ENCODE measurements at places on chromosomes 5 and 9.

DNA sequence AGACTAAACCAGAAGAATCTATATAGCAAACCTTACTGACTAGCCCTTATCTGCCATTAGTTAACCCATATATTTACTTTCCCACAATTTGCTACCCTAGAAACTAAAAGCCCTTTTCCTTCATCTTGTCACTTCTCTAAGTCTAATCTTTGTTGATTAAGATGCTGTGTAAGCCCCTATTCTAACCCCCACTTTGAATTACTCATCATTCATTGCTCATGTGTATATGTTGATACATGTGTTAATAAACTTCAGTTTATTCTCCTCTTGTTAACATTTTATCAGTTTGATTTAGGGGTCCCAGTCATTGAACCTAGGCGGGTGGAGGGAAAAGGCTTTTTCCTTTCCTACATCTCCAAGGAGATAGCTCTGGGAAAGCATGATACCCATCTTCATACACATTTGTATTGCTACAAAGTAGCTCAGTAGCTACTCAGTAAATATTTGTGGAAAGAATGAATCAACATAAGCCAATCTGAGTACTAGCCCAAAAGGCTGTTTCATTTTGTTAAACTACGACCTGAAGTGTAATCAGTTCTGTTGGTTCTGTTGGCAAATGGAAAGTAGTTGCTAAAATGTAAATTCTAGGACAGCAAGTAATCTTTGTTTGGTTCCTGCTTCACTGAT lies 35.1 kb upstream of the NDFIP1 start:
- DNase-seq = no peak

DNA sequence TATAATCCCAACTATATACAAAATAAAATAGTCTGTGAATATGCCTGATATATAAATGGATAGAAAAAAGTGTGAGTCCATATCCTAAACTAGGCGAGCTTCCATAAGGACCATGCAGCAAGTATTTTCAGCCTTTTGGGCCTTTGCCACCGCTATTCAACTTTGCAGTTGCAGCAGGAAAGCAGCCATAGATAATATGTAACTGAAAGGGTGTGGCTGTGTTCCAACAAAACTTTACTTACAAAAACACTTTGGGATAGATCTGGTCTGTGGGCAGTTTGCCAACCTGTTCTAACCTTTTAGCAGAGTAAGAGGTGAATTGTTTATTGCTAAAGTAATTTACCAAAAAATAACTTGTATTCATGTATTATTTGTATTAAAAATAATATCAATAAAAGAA lies 127.8 kb upstream of the GPR151 start:
- no peak for DNase-seq

DNA sequence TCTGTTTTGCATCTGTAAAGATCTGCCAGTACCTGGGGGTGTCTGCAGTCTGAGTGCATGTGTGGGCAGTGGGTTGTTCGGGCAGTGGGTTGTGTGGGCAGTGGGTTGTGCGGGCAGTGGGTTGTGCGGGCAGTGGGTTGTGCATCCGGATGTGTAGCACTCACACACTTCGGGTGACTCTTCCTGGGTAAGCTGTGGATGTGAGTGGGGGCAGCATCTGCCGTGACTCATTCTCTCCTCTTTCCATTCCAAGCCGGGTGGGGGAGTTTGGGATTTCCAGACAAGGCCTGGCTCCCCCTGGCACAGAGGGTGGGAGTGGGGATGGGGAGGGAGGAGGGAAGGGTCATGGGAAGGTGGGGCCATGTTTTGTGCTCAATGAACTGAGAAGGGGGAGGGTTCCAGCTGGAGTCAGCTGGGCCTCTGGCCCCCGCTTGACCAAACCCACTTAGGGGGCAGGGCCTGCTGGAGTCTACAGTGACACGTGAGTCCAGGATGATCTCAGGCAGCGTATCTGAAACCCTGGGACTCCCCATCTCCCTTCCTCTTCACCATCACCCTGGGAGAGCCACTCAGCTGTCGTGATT lies 8.3 kb downstream of the CRB2 start:
- no peak for DNase-seq

DNA sequence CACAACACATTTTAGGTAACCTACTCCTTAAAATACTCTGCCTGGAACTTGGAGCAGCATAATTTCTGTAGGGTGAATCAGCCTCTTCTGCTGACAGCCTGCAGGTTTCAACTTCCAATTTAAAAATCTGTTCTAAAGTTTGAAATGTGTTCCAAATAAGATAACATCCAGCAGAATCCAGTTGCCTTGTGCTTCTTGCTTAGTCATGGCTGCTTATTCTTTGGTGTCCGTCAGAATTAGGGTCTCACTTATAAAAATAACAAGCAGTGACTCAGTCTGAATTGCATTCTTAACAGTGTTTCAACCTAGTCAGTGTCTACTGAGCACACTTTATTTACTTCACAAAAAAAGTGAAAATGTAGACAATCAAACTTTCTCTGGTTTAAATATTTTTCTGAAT lies 3.7 kb downstream of the CDH6 start:
- DNase-seq = no peak

- DNase-seq = no peak
These were observed 72.8 kb downstream of the MED27 start for GRCh38 chr9:132006677-132007370.

- DNase-seq = peak; percentile 60
These were observed 791 bp downstream of the SLC2A8 start for GRCh38 chr9:127397646-127398274.

- no peak for DNase-seq
These were observed 5.1 kb upstream of the C5orf46 start for GRCh38 chr5:147911427-147911826.

DNA sequence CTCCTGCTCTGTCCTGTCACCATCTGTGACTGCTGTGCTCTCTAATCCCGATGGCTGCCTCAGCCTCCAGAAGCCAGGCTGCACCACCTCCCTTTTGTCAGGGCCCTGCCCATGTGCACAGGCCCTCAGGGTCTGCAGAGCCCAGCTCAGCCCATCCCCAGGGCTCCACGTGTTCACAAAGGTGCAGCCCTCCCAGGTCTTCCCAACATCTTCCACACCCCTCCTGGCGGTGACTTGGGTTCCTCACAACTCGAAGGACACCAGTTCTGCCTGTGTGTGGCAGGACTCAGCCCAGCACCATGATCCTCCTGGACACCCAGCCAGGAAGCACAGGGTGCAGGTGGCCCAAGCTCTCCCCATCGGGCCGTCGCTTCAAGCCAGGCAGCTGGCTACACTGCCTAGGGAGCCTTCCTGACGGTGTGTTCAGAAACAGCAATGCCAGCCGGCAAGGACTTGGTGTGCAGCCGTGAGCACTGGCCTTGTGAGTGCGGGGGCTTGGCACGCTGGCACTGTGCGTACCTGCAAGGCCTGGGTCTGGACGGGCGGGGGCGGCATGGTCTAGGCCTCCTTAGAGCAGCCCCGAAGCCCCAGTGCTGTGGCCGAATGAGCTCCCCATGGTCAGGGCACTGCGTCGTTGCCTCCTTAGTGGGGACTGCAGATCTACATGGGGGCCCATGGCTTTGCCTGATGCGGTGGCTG lies 96.1 kb downstream of the MRPL36 start:
- DNase-seq = no peak

DNA sequence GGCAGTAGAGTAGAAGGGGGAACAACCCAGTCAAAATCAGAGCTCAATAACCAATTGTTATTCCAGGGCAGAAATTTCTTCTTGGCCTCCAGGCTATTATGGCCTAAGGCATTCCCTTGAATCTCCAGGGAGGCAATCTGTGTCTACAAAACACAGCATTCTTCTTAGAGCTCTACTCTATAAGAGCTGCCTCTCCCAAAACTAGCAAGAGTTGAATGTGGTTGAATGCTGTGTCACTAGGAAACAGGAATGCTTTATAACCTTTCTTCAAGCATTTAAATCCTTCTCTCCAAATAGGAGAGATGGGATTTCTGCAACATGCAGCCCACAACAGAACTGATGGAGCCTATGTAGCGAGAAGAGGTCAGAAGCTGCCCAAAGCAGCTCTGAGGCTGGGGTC lies 97.1 kb upstream of the APC start:
- DNase-seq = no peak

DNA sequence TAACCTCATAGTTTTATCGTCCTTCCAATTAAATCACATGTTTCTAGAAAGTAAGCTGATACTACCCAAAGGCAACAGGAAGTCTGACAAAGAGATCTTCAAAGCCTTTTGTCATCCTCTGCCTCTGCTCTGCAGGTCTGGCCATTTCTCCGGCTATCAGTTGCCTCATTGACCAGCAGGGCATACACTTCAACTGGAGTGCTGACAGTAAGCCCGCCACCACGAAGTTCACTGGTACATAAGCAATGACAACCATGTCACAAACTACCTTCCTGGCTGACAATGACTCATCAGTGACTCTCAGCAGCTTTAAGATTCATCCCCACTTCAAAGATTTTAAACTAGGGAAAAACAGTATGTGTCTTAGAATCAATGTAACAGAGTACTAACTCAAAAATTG lies 20.6 kb downstream of the SPTLC1 start:
- no peak for DNase-seq

GRCh38 chr9:13352451-13352979 lies 73.0 kb upstream of the MPDZ start:
- DNase-seq = no peak

DNA sequence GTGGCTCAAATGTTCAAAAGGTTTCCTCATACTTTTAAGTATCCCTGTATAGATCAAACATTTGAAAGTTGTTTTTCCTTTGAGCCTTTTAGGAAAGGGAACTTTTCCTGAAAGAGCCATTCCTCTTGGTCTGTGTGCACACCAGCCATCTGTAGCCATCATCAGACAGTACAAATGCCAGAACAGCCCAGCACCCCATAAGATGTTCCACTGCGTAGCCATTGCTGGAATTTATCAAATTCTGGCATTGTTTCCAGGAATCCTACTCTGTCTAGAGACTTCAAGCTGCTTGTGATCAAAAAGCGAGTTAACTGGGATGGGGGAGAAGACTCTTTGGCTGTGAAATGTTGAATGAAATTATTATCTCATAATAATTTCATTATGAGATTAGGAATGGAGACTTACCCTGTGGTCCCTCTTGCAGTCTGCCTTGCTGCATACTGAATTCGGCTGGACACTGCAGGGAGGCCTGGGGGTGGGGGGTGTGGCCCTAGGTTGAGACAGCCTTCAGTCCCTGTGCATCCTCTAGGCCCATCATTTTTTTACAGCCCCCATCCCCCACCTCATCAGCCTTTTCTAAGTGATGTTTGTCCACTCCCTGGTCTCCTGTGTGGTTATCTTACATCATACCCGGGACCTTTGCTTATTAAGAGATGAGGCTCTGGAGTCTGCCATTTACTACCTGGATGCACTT lies 99.8 kb downstream of the RALGPS1 start:
- no peak for DNase-seq

- DNase-seq = no peak
These were observed 91.4 kb upstream of the PHYKPL start for GRCh38 chr5:178323961-178324360.

DNA sequence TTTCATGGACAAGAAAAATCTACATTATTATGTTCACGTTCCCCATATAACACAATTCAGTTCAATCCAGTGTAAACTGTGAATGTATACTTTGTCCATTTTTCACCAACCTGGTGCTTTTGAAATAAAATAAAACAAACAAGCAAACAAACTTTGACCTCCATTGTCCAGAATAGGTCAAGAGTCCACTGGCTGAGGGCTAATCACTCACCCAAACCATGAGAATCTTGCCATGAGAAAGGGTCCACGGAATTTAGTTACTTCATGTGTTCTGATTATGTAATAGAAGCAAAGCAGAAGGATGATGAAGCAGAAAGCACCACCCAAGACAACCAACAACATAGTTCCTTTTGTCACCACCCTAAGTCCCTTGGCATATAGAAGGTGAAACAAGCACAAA lies 28.7 kb downstream of the DIAPH1 start:
- DNase-seq = no peak

DNA sequence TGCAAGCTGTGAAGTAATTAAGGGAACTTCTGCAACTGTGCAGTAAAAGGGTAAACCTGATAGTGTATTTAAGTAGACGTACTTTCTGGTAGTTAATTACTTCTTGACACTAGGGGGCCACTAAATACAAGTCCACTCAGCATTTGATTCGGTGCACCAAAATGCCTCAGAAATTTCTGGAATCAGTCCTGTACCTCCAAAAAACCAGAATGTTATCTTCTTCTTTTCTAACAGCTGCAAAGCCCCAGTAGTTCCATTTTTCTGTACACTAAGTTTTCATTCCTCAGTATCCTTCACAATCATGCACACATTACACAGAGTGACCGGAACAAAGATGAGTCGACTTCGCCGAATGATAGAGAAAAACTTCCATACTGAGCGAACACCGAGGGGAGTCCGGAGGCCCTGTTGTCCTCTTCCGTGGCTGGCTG lies 484 bp downstream of the GFM2 start:
- no peak for DNase-seq

GRCh38 chr5:157915638-157916037 lies 56.7 kb upstream of the CLINT1 start:
- DNase-seq = no peak

DNA sequence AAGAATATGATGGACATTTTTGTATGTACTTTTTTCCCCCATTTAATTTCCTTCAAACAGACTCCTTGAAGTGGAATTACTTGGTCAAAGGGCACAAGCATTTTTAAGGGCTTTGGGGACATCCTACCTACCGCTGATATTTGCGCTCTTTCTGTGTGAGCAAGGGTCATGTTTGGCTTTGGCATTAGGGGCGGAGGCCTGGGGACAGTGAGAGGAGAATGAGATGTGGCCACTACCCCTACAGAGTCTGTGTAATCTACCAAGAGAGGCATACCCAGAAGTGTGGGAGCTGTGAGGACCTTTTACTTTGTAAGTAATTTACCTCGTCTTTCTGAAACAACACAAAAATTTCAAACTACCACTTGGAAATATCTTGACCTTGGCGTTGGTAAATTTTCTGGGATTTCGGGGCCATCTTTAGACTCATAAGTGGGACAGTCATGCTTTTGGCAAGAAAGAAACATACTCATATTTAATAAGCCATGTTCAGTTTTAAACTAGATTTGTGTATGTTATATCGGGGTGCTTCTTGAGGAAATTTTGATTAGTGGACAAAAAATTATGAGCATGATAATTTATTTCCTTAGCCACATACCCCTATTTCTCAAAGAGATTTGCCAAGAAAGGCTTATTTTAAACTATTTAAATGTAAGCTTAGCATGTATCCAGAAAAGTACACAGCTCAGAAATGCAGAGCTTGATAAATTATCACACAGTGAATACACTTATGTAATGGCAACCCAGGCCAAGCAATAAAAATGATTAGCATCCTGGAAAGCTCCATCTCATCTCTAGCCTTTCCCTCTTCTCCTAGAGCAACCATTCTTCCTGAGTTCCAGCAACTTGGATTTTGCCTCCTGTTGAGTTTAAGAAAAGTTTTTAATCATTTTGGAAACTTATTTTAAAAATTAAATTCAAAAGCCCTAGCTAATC lies 63.6 kb downstream of the ARHGAP26 start:
- DNase-seq = no peak

DNA sequence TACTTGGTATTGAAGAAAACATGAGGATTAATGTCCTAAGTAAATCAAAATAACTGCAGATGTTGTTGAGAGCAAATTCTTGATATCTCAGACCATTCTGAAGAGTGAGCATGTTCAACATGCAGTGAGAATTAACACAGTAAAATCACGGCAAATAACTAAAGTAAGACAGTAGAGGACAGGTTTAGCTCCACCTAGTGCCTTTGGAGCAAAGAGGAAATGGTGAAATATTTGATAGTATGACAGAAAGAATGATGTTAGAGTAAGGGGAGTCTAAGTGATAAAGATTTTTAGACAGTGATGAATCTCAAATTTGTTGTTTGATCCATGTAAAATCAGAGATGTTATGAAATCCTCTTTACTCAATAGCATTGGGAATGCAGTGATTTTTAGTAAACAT lies 424.2 kb downstream of the TMEM161B start:
- no peak for DNase-seq

Data from activated T-cell treated with anti-CD3 and anti-CD28 coated beads, Interleukin-2, amount 50 U/mL, for 1 hour (primary cell).